ENCODE measurements at places on chromosomes 3 and 15. TPM values are rescaled to one million over a fixed set of nuclear protein-coding genes. Genes with fewer than 3 reads are reported as not detected.

- no peak for DNase-seq
Measured at GRCh38 chr3:39255503-39256325, 24.1 kb downstream of the CX3CR1 start.

- no peak for DNase-seq
Measured at GRCh38 chr15:56879502-56879901, 38.9 kb upstream of the TCF12 start.

- no peak for DNase-seq
Measured at GRCh38 chr3:119978554-119979208, 115.6 kb downstream of the GSK3B start.

TRIM42 gene
- total RNA-seq: not detected

DNA sequence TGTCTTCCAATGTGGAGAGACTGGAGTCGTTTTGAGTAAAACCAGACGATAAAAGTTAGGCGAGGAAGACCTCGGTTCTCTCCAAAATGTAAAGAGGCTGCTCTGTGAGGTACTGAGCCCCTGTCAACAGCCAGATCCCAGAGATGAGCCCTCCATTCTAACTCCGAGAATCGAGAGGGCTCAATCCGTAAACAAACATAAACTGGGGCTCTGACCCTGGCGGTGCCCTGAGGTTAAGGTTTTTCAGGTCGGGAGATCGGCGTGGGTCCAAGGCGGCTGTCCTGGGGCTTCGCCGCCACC, 417 bp downstream of the TBCCD1 start:
- DNase-seq: no peak

- DNase-seq: no peak
Measured at GRCh38 chr3:80051602-80051962, 283.8 kb upstream of the ROBO1 start.

ERICH6 gene
- 0.36 TPM for total RNA-seq

GRCh38 chr3:117752984-117753717, 1043.6 kb downstream of the TUSC7 start:
- DNase-seq: no peak

SNTN gene
- total RNA-seq: 3.1 TPM

DNA sequence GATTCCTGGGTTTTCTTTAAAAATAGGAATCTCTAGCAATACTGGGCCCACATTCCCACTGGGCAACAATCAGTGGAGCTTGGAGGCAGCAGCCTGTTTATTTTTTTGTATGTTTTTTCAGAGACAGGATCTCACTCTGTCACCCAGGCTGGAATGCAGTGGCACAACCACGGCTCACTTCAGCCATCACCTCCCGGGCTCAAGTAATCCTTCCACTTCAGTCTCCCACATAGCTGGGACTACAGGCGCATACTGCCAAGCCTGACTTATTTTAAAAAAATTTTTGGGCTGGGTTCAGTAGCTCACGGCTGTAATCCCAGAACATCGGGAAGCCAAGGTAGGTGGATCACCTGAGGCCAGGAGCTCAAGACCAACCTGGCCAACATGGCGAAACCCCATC, 29.1 kb upstream of the GNB5 start:
- no peak for DNase-seq

GRCh38 chr3:8458711-8459110, 42.9 kb upstream of the LMCD1 start:
- DNase-seq: no peak

GRCh38 chr15:40407330-40407990, 1.9 kb downstream of the IVD start:
- DNase-seq: no peak

CCR8 gene
- total RNA-seq: not detected

DNA sequence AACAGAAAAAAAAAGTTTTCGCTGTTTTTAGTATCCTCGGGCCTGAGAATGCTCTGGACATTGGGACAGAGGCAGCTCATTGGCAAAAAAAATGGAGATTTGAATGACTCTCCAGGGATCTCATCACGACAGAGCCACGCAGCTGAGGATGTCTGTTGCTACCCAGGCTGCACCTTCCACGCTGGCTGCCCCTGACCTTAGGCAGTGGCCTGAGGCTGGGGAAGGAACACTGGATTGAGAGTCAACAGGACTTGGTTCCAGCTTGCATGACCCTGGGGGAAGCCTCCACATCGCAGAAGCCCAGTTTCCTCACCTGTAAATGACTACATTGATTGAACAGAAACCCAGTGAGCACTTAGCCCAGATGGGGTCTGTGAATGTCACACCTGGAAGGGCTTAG, 8.7 kb upstream of the ACSBG1 start:
- no peak for DNase-seq

GRCh38 chr3:191901741-191902140, 440.8 kb downstream of the PYDC2 start:
- DNase-seq: no peak

- DNase-seq: no peak
Measured at GRCh38 chr3:31530960-31531335, 1.8 kb upstream of the STT3B start.

DNA sequence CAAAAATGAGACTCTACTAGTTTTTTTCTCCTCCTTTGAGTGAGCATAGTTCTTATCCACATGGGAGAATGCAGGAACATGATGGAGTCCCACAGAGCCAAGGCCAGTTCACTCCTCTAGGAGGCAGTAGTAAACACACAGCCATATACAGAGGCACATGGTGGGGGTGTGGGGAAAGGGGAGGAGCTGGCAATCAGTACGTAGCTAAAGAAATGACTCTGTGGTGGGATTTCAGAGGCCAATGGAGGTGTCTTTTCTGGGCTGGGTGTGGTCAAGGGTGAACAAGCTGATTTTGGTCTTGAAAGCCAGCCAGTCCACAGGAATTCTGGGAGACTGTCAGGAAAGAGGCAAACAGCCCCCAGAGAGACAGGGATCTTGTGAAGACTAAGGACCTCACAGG, 6.6 kb upstream of the RAB11A start:
- DNase-seq: no peak

PRRT3 gene
- 1.9 TPM for total RNA-seq

GRCh38 chr3:125006291-125006731, 49.5 kb downstream of the HEG1 start:
- DNase-seq: no peak

DNA sequence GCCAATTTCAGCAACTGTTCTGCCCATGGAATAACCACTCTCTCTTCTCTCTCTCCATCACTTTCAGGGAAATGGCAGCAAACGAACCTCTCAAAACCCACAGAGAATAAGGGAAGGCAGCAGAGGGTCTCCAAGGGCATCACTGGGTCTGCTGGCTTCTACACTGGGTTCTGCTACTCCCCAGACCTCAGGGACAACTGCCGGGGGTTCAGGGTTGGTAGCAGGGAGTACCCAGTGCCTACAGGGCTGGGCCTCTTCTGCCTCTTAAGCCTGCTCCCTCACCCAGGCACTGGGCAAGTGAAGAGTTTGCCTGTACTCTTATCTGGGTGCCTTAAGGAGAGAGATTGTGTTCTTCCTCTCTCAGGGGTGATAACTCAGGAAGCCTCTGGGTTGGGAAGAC, 2.5 kb downstream of the TCTA start:
- DNase-seq: no peak

DNA sequence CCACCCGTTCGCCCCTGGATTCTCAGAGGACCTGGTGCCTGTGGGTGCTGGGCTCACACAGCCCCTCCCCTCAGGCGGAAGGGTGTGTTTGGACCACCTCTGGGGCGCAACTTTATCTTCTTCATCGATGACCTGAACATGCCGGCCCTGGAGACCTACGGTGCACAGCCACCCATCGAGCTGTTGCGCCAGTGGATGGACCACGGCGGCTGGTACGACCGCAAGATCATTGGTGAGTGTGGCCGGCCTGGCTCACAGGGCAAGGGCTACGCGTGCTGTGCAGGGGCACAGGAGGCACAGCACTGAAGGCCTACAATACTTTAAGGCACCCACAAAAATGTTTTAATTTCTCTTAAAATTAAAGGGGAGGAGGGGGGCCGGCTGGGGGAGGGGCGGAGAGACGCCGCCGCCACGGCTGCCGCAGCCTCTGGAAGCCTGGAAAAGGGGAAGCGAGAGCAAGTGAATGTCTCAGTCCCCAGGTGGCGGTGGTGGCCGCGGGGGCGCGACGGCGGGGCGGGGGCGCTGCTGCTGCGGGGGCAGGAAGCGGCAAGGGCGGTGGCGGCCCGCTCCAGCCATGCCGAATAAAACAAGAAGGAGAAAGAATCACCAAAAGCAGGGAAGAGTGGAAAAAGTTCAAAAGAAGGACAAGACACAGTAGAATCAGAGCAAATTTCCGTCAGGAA, 56.8 kb downstream of the DNAH1 start:
- no peak for DNase-seq

DNA sequence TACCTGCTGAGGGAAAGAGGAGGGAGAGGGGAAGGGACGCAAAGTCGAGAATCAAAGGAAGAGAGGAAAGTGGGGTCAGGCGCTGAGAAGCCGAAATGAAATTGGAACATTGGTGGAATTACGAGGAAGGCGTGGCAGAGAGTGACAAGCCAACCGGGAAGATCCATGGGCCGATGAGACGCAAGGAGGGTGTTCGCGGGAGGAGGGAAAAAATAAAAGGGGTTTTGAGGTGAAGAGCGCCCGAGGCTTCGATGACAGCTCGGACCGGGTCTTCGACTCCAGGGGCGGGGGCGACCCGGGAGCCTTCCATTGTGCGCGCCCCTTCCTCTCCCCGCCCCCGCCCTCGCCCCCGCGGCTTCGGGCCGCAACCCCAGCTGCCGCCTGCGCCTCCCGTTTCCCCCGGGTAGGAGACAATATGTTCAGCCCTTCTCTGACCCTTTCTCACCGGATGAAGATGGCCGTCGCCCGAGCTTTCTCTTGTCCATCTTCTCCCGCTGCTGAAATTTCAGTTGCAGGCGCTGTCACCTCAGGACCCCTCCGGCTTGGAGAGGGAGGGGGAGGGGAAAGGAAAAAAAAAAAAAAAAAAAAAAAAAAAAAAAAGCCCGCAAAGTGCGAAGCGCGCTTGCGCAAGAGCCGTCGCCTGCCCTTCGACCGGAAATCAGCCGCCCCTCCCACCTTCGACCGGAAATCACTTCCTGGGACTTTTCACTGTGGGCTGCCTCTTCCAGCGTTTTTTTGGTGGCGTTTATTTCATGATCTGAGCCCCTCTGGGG, at the start of gene SENP7:
SENP7 (minus strand) TSS at position 567 of the 773 bp plus-strand sequence; CDS start at position 485, 82 bp downstream.
- peak; percentile 84 for DNase-seq

- DNase-seq: no peak
Measured at GRCh38 chr3:30768046-30768445, 126.4 kb downstream of the GADL1 start.

- DNase-seq: no peak
Measured at GRCh38 chr3:100706365-100706764, 2.9 kb upstream of the TFG start.

CLRN1 gene
- not detected for total RNA-seq
